Amygdala (tissue), 56 donors: ENCODE measurements at places on chromosomes 2 and 18.

GRCh38 chr2:182066400-182067087 lies 80.9 kb downstream of the PPP1R1C start:
- DNase-seq, result no peak

GRCh38 chr2:109028277-109028676 lies 39.3 kb upstream of the EDAR start:
- no peak for DNase-seq

GRCh38 chr18:58862851-58863538 lies 1.7 kb upstream of the ZNF532 start:
- DNase-seq, result no peak

DNA sequence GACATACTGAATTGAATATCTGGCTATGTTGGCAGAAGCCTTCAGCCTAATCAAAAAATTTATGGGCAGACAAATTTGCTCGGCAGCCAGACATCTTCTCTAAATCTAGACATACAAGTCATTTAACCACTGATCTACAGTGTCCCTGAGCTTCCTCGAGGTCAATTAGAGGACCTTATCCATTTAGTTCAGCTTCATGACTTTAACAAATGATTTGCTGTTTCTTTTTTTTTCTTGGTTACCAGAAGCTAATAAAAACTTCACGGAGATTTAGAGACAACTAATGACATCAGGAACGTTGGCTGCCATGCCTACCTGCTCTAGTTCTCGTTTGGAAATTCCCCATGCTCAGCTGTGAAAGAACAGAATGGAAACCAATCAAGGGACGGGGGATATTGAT lies 223.8 kb downstream of the BCL2 start:
- DNase-seq, result no peak

- no peak for DNase-seq
Measured at GRCh38 chr2:240433973-240434727, 1.3 kb upstream of the GPC1 start.

DNA sequence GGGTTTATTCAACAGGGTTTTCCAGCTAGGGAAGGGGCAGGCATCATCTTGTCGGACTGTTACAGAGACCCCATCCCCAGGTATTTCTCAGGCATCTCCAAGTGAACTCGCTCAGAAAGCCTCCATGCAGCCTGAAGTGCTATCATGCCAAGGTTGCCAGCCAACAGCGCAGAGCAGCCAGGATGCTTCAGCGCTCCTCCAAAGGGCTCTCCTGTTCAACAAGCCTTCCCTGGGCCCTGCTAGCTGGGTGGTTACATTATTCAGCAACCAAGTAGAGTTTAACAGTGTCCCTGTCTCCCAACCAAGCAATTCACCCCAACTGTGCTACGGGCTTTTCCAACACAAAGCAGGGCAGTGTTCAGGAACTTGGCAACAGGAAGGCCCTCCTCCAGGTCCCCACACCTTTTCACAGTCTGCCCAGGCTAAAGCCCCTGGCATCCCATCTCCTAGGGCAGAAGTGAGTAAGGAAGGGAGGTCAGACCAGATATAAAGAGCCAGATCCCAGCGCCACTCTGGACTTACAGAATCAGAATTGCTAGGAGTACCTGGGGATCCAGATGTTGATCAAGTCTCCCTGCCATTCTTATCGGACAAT lies 52.9 kb downstream of the ZBTB7C start:
- DNase-seq, result no peak

GRCh38 chr2:25063876-25064660 lies 22.2 kb downstream of the EFR3B start:
- DNase-seq, result peak; percentile 40

DNA sequence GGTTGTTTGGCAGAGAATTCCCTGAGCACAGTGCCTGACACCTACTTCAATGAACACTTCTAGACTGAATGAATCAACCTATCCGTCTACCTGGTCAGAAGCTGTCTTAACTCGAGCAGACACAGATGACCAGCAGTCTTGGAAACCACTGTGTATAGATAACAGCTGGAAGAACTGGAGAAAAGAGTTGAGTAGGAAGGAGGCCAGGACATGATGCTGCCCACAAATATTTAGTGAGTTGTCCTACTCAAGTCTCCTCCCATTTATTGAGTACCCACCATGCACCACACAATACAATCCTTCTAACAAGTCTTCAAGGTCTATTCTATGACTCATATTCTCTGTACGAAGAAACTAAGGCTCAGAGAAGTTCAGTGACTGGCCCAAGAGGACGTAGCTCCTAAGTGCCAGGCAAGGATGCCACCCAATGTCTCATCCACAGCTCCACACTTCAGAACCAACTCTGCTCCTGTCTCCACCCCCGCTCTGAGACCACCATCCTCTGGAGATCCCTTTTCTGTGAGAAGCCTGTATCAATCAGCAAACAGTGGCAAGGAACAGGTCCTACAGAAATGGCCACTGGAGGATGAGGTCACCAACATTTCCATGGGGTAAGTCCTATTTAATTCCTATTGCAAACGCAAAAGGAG lies 62.2 kb downstream of the GALNT14 start:
- no peak for DNase-seq

- DNase-seq, result no peak
Measured at GRCh38 chr2:24164416-24164973, 10.4 kb upstream of the FAM228A start.

- no peak for DNase-seq
Measured at GRCh38 chr2:128197059-128197458, 106.1 kb downstream of the UGGT1 start.

DNA sequence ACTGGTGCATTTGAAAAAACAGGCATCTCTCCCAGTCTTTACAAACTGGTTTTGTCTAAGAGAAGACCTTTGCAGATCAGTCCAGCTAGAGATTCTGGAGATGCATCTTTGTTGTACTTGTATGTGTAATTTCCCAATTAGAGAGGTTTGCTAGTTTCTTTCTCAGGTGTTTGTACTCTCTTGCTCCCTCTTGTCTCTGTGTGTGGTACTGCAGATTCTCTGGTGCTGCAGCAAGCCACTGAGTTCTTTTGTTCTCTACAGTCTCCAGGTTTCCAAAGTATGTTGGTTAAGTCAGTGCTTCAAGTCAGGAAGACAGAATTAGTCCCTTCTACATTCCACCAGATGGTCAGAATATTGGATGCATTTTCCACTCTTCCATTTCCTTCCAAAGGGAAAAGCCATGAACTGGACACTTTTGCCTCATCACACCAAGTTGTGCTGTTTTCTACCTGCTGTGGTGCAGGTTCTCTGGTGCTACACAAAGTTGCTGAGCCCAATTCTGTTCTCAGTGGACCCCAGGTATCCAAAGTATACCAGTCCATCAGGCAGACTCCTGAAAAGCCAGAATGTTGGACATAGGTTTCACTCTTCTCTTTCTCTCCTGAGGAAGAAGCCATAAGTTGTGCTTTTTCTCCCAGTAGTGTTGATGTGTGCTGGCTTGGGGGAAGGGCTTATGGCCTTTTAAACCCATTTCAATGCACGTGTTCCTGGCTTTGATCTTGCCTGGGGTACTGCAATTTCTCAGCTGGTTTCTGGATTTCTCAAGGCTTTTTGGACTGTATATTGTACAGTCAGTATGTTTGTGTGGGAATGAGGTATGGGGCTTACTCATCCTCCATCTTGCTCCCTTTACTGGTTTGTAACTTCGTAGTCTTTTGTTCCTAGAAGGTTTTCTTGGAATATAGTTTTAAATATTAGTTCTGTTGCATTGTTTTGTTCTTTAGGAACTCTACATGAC lies 29.8 kb downstream of the EPC2 start:
- DNase-seq, result no peak

- no peak for DNase-seq
Measured at GRCh38 chr2:138787053-138787666, 7.0 kb upstream of the NXPH2 start.

- no peak for DNase-seq
Measured at GRCh38 chr18:2471523-2471922, 99.8 kb downstream of the METTL4 start.

- DNase-seq, result no peak
Measured at GRCh38 chr18:33014060-33014796, 241.4 kb upstream of the KLHL14 start.

GRCh38 chr2:226839951-226840350 lies 4.1 kb downstream of the RHBDD1 start:
- DNase-seq, result no peak

DNA sequence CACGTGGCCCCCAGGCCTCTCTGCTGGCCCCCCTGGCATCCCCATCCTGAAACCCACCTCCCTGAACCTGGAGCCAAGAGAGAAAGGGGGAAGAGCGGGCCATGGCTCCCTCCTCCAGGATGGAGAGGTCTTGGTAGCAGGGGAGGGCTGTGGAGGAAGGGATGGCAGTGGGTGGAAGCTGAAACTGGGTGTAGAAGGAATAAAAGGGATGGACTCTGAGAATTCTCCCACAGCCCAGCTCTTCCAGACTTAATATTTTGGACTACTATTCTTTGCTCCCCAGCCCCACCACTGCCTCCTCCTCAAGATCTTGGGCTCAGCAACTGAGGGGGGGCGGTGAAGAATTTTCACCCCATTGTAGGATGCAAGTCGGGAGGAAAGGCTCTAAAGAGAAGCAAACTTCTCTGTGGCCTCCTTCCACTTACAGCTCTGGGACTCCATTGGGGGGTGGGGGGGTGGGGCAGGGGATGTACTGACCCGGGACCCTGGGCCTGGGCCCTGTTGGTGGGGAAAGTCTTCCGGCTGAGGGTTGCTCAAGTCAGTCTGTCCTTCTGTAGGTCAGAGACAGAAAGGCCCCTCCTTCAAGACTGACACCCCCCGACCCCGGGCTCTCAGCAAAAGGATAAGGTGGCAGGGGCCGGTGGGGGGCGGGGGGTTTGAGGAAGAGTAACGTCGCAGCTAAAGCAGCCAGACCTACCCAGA lies 501 bp downstream of the TNS1 start:
- no peak for DNase-seq

DNA sequence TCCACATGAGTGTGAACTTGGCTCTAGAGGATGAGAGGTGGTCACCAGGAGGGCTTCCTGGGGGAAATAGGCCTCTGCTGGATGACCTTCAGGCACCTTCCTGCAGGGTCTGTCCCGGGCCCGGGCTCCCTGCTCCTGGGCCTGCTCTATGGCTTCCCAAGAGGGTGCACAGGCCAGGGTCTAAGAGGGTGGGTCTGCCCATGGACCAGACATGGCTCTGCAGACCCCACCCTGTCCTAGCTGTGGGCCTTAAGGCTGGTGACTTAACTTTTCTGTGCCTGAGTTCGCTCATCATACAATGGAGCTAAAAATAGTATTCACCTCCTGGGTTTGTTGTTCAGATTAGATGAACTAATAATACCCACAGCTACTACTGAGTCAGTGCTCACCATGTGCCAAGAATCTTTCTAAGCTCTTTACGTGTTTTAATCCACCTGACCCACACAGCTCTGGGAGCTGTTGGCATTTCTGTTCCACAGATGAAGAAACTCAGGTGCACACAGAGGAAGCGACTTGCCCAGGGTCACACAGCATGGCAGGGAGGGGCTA lies 14.4 kb downstream of the INHBB start:
- DNase-seq, result no peak

GRCh38 chr2:162184359-162184758 lies 32.3 kb upstream of the GCG start:
- DNase-seq, result no peak

- peak; percentile 70 for DNase-seq
Measured at GRCh38 chr2:178414266-178415247, 36.4 kb downstream of the PRKRA start.

- no peak for DNase-seq
Measured at GRCh38 chr2:241777170-241777685, 606 bp downstream of the GAL3ST2 start.

- no peak for DNase-seq
Measured at GRCh38 chr2:216206041-216206703, 97.0 kb downstream of the XRCC5 start.

DNA sequence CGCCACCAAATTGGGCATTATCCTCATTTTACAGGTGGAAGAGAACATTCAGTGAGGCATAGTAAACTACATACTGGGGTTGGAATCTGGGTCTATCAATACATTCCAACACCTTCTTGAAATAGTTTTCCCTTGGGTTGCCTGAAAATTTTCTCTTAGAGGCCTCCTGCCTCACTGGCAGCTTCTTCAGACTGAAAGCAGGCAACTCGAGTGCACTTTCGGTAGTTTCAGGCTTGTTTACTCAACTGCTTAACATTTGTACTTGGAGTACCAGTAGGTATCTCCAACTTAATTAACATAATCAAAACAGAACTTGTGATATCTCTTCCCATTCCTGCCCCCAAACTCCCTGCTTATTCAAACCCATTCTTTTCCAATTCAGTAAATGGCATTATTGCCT lies 36.2 kb upstream of the C2orf74 start:
- DNase-seq, result no peak

GRCh38 chr2:158725441-158725891 lies 69.7 kb upstream of the DAPL1 start:
- no peak for DNase-seq

- no peak for DNase-seq
Measured at GRCh38 chr18:42038936-42039335, 83.9 kb downstream of the PIK3C3 start.

- no peak for DNase-seq
Measured at GRCh38 chr2:95023222-95023597, 2.3 kb upstream of the MAL start.

DNA sequence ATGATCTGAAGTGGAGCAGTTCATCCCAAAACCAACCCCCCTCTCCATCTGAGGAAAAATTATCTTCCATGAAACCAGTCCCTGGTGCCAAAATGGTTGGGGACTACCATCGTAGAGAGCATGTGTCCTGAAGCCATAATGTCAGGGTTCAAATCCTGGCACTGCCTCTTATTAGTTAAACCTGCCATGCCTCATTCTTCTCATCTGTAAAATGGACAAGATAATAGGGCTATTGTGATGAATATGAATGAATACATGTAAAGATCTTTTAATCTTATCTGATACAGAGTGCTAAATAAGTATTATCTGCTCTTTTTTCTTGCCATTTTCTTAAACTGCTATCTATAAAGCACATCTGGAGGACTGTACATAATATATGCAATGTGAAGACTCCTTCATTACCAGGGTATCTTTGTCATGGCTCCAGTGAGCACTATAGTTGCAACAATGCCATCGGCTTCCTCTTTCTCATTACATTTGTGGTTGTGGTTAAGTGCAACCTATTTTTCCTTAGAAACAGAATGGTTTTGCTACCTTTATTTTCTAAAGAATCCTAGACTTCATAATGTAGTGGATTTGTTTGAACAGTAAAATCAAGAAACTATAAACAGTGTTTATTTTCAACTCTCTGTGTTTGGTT lies 27.0 kb downstream of the MFSD6 start:
- DNase-seq, result no peak

DNA sequence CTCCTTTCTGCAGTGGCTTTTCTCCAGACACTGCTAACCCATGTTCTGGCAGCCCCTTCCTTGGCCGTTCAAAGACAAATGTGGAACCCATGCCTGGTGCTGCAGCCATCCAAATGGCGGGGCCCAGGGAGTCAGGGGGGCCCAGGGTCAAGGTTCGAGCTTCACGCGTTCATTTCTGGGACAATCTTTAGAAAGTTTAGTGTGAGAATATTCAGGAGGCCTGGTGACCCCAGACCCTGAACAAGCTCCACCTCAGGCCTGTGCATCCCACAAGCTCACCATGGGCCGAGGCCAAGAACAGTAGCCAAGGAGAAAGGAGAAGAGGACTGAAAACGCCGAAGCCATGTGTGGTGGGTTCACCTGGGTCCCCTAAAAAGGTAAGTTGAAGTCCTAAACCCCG lies 54.4 kb downstream of the ANKMY1 start:
- no peak for DNase-seq

GRCh38 chr2:85534881-85535280 lies 4.1 kb upstream of the MAT2A start:
- no peak for DNase-seq

GRCh38 chr2:170770606-170771420 lies 635 bp downstream of the ERICH2 start:
- peak; percentile 78 for DNase-seq

- DNase-seq, result no peak
Measured at GRCh38 chr2:122433123-122433754, 677.8 kb downstream of the TSN start.
